ENCODE measurements at places on chromosomes 3 and 15.
A peak's percentile ranks its signal among the peaks of the same experiment; 100 is the strongest.

- peak; percentile 65 for DNase-seq
Observed at GRCh38 chr3:132016061-132017041, 18.5 kb downstream of the CPNE4 start.

DNA sequence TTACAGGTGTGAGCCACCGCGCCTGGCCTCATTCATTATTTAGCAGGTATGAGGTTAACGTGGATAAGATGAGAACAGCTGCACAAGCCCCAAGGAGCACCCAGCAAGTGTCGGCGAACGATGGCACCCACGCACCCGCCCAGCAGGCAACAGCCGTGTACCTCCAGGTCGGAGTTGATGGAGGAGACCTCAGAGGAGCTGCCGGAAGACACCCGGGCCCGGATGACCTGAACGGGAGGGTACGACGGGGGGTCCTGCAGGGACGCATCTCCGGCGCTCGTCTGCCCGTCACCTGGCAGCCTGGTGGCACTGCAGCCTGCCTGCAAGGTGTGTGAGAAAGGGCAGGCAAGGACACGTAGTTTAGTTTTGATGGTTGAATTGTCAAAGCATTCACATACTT is 29.1 kb downstream of the TMEM44 start:
- no peak for DNase-seq

- DNase-seq, result no peak
Observed at GRCh38 chr15:68298882-68299381, 21.4 kb downstream of the FEM1B start.

DNA sequence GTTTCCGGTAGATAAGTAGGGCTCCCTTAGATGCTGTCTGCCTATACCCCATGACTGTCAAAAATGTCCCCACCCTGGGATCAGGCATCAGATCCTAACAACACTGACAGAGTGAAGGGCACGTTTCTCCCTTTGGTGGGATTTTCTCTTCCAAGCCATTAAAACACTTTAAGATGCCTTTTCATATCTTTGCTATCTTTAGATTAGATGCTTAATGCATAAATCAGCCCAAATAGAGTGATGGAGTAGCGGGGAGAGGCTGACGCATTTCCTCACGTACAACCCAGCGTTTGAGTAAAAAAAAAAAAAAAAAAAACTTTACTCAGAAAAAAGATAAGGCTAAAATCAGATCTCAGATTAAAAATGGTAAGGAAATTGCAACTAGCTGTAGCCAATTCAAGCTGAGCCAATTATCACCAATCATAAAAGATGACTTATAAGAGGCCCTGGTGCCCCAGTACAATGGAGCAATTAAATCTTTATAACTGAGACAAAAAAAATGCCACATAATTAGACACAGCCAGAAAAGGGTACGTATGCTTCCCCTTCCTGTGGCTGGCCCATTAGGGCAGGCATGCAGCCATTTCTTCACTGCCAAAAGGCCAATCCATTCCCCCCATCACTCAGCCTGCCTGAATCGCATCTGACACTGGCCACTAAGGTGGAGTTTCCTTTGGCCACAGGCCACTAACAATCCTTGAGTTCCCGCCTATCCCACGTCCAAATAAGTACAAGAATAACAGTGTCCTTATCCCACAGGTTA is 45.0 kb downstream of the RFTN1 start:
- DNase-seq, result no peak

GRCh38 chr3:128064962-128065361 is 12.7 kb downstream of the SEC61A1 start:
- DNase-seq, result no peak

DNA sequence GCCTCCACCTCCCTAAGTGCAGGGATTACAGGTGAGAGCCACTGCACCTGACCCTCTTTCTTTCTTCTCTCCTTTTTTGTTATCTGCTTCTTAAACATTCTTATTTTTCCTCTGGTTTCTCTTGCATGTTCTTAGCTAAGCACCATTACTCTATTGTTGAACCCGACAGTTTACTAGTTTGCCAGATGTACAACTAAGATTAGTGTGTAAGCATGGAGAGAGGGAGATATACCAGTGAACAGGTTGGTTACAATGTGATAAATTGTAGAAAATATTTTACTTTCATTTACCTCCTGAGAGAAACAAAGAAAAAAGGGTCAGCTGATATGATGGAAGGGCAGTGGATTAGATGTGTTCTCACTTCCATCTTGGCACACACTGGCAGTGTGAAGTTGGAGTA is 4.9 kb downstream of the HAUS2 start:
- DNase-seq, result no peak

GRCh38 chr15:94607176-94607654 is 375.9 kb downstream of the MCTP2 start:
- DNase-seq, result peak; percentile 15

- DNase-seq, result no peak
Observed at GRCh38 chr3:64270142-64270865, 45.0 kb upstream of the PRICKLE2 start.

- peak; percentile 28 for DNase-seq
Observed at GRCh38 chr3:166274351-166275023, 437.3 kb upstream of the BCHE start.

DNA sequence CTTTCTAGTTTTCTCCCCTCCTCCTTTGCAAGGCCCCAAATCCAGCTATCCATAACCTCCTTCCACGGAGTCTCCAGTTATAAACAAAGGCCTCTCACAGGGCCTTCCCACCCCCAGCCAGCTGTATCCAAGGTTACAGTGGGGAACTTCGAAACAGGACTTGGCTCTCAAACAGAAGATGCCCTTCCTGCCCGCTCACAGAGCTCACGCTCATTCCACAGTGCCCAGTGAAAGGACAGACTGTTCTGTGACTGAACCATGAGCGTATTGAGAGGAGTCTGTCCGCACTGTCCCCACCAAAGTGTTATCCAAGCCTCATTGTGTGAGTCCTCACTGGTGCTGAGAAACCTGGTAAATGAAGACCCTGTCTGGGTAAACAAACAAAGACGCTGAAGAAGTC is 35.4 kb downstream of the ARHGAP31 start:
- no peak for DNase-seq

GRCh38 chr15:95584088-95584487 is 746.4 kb upstream of the NR2F2 start:
- DNase-seq, result peak; percentile 8

DNA sequence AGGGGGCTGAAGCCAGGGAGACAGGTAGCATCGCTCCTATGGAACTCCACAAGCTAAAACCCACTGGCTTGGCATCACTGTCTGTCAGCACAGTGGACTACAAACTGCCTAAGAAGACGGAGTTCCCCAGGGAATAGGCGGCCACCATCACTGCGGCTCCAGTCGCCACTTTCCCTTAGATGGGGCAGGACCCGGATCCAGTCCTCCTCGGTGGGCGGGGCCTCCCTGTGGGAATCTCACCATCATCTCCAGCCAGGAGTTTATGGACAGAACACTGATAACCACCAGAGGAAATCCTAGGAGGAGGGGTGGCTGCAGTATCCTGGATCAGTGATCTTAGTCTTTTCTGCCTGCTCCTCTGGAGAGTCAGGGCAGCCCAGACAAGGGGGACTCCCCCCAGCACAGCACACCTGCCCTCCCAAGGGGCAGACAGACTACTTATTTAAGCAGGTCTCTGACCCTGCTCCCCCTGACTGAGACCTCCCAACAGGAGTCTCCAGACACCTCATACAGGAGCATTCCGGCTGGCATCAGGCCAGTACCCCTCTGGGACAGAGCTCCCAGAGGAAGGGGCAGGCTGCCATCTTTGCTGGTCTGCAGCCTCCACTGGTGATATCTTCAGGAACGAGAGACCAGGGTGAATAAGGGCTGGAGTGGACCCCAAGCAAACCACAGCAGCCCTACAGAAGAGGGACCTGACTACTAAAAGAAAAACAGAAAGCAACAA is 435.6 kb upstream of the RASGRP1 start:
- no peak for DNase-seq

GRCh38 chr3:16447135-16447534 is 66.4 kb downstream of the RFTN1 start:
- no peak for DNase-seq

DNA sequence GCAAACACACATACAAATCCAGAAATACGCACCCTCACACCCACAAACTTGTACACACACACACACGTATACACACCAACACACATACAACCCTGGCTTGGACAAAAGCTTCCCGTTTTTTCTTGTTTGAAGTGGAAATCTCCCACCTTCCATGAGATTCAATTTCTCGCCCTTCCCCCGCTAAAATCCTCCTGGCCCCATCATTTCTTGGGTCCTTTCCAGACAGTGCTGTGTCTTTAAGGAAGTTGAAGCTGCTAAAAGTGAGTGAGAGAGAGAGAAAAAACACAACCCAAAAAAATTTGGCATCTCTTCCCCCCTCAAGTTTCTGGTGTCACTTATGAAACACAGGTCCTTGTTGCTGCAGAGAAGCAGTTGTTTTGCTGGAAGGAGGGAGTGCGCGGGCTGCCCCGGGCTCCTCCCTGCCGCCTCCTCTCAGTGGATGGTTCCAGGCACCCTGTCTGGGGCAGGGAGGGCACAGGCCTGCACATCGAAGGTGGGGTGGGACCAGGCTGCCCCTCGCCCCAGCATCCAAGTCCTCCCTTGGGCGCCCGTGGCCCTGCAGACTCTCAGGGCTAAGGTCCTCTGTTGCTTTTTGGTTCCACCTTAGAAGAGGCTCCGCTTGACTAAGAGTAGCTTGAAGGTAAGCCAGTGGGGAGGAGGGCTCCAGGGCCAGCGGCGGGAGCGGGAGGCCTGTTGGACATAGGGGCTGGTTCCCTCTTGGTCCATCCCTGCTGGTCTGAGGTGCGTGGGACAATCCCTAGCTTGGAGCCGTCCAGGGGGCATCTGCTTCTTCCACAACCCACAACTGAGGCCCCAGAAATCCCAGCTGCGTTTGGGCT is at the start of gene ISLR:
Gene ISLR (plus strand): TSS at position 331 of the 839 bp plus-strand sequence. CDS start 1,149 bp downstream, outside the sequence.
- no peak for DNase-seq

DNA sequence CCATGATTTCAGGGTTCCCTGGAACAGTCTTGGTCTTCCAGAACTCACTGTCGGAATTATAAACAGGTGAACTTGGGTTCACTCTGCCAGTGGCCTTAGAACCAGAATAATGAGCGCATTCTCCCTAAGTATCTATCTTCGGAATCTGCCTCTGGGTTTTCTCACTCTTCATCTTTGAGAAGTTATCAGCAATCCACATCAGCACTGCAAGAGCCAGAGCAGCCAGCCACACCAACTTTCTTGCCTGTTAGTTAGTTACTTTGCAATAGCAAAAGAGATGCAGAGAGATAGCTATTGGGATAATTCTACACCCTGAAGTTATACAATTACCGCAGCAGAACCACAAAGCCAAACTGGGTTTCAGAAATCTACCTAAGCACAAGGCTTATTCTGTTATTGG is 25.8 kb downstream of the GLB1 start:
- no peak for DNase-seq

DNA sequence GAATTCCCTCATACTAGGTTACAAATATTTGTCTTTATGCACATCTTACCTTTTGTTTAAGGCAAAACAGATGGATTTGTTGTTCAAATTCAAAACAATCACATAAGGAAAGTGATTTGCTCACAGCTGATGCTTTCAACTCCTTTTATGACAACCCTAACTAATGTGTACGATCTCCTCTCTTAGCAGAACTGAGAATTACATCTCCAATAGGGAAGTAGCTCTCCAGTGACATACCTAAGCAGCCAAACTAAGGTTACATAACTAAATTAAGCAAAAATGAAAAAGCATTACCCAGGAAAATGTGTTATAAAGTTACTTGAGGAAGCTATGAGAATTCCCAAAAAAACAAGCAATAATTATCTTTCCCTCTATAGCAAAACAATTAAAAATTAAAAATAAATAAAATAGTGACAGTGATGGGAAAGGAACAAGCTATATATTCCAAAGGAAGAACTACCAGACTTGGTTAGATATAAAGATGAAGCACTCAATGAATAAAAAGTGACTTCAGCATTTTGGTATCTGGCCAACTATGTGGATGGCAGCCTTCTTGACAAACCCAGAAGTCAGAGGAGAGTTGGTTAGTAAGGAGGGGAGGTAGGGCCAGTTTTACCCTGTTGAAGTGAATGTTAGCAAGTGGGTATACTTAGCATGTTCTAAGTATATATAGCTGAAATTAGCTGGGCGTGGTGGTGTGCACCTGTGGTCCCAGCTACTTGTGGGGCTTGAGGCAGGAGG is 32.4 kb downstream of the PEAK1 start:
- DNase-seq, result peak; percentile 6

DNA sequence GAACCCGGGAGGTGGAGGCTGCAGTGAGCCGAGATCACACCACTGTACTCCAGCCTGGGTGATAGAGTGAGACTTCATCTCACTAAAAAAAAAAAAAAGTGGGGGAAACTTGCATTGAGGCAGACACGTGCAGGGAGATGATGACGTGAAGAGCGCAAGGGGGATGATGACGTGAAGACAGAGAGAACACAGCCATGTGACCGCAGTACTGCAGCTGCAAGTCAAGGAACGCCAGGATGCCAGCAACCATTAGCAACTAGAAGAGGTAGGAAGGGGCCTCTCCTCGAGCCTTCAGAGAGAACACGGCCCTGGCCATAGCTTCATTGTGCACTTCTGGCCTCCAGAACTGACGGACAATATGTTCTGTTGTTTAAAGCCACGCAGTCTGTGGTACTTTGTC is 28.3 kb downstream of the RFT1 start:
- no peak for DNase-seq

GRCh38 chr15:31480356-31481025 is 153.9 kb downstream of the KLF13 start:
- DNase-seq, result no peak

GRCh38 chr15:74050556-74051234 is 31.7 kb downstream of the GOLGA6A start:
- no peak for DNase-seq

DNA sequence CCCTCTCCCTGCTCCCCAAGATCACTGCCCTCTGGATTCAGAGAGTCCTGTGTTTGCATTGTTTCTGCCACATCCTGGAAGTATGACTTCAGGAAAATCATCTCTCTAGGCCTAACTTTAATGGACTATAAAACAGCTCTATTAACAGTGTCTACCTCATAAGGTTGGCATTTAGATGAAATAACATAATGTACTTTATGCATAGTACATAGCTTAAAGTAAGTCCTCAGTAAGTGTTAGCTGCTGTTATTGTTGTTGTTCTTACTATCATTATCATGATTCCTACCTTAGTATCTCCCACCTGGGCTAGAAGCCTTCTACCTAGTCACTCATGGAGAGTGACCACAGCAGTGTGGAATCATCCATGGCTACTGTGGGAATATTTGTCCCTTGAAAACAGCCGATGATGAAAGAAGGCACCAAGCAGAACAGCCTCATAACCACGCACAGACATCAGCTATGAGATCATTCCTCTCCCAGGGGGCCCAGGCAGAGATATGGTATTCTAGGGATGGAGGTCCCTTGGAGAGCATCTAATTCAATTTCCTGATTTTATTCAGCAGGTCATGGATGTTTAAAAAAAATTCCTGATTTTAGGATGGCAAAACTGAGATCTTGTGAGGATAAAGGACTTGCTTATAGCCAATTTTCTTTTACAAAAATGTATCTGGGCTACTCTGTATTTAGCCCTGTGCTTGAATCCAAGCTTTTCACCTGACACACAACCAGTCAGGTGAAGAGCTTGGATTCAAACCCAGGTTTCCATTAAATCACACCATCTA is 1.9 kb downstream of the FSD2 start:
- peak; percentile 17 for DNase-seq

GRCh38 chr3:123540285-123540684 is 44.6 kb downstream of the HACD2 start:
- DNase-seq, result no peak
